Neural progenitor cell (in vitro differentiated cells): ENCODE measurements at places on chromosomes 11 and 22. TPM values are rescaled to one million over a fixed set of nuclear protein-coding genes. Genes with fewer than 3 reads are reported as not detected.

GRCh38 chr11:120974965-120975364 is 48.9 kb upstream of the TBCEL start:
- no peak overlapping the region for H3K27ac ChIP-seq
- H3K4me1 ChIP-seq, result no peaks in the 10 kb centered on the region
- H3K4me3 ChIP-seq, result no peak overlapping the region
- no peaks in the 10 kb centered on the region for H3K27me3 ChIP-seq
- DNase-seq, result no peak

DNA sequence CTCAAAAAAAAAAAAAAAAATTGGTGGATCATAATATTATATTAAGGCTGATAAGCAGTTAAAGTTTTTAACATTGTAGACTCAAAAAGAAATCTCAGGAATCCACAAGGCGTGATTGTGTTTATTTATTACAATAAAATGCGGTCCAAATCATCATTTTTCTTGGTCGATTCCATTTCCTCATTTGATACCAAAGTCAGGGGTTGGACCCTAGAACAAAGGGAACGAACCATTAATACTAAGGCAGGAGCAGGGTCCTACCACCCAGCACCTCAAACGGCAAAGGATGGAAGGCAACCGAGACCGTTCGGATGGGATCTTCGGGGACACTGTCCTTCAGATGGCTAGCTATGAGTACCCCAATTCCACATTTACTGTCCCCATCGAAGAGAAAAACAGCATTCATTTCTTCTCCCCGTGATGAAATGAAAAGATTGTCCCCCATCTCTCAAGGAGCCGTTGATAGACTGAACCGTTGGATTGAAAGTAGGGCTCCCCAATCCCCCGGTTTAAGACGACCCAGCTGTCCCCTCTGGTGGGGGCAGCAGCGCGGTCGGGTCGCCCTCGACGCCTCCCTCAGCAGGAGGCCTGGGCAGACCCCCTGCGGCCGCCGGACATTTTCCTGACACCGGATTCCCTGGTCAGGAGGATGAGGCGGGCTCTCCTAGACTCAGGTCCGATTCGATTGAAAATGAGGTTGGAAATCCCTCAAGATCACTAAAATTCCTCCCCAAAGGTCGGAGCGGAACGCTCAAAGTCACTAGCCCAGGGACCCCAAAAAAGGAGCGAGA is 607 bp downstream of the DMC1 start:
- H3K27me3 ChIP-seq, result peaks cover 11% of the 10 kb centered on the region
- H3K4me1 ChIP-seq, result peaks cover 9% of the 10 kb centered on the region
- peak overlapping the region; percentile 62 for H3K4me3 ChIP-seq
- DNase-seq, result no peak
- H3K36me3 ChIP-seq, result no peaks in the 10 kb centered on the region

- H3K27ac ChIP-seq, result no peak overlapping the region
- H3K27me3 ChIP-seq, result peaks cover 7% of the 10 kb centered on the region
- no peak for DNase-seq
- no peaks in the 10 kb centered on the region for H3K36me3 ChIP-seq
- H3K4me1 ChIP-seq, result no peaks in the 10 kb centered on the region
- no peak overlapping the region for H3K4me3 ChIP-seq
Measured at GRCh38 chr22:35152316-35152715, 86.4 kb downstream of the ISX start.

GRCh38 chr22:38868886-38869381 is 3.1 kb downstream of the CBX6 start:
- no peak overlapping the region for H3K27ac ChIP-seq
- no peaks in the 10 kb centered on the region for H3K27me3 ChIP-seq
- DNase-seq, result peak; percentile 91
- no peaks in the 10 kb centered on the region for H3K36me3 ChIP-seq
- H3K4me3 ChIP-seq, result no peak overlapping the region

DNA sequence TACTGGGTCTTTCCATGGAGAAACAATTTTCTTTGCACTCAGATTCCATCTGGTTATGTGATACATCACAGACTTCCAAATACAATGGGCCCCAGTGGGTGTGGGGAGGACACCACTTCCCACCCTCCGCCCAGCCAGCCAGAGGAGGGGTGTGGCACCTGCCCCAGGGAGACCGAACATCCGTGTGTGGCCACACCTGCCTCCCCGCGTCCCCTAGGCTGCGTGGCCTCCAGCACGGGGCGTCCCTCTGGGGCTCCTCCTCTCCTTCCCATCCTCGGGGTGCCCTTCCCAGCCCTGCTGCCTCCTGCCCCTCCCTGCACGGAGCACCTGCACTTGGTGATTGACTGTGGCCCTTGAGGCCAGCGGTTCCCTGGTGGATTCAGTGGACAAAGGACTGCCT is 49.1 kb downstream of the CERK start:
- H3K36me3 ChIP-seq, result no peaks in the 10 kb centered on the region
- no peaks in the 10 kb centered on the region for H3K27me3 ChIP-seq
- no peaks in the 10 kb centered on the region for H3K4me1 ChIP-seq
- no peak overlapping the region for H3K27ac ChIP-seq
- no peak for DNase-seq

DNA sequence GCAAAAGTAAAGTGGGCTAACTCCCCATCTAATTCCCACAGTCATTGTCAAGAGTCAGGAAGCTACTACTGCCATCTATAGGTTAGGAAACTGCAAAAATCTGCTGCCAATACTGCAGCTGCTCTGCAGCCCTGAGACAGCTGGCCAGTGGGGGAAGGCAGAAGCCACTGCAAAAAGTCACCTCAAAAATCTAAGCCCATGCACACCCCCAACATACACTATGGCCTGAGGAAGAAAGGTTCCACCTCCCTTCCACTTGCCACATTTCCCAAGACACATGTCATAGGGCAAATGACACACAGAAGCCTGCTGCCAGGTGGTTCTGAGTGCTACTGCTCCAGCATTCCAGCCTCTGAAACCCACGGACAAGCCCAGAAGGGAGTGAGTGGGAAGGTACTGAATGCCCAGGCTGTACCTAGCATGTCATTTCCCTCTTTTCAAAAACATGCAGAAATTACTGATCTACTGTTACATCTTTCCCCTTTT is 36.9 kb downstream of the DGCR2 start:
- H3K4me3 ChIP-seq, result no peak overlapping the region
- H3K4me1 ChIP-seq, result no peaks in the 10 kb centered on the region
- H3K36me3 ChIP-seq, result no peaks in the 10 kb centered on the region
- DNase-seq, result no peak
- no peak overlapping the region for H3K27ac ChIP-seq

DNA sequence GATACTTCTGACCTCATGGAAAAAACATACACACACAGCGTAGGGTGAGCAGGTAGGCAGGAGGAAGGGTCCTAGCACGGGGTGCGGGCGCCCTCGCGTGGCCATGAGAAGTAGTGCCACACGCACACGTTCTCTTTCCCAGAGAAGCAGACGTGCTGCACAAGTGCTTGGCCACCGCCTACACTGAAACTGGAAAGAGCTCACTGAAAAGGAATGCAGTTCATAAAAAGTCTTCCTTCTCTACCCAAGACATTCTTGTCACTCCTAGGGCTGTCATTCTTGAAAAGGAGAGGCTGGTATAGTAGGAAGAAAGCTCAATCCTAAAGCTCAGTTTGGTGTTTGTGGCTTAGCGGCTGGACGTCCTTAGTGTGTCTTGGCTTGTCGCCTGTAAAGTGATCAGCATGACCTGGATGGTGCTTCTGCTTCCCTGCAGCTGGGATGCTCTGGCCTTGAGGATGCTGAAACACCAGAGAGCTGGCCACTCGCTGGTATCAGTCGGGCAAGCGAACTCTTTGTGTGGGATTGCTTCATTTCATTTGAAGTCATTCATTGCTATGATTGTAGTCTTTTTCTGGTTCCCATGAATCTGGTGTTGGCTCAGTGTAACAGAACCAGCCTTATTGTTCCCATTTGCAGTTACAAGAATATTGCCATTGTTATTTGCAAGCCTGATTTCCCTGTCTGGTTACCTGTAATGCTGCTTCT is 303.8 kb downstream of the NTM start:
- peaks cover 7% of the 10 kb centered on the region for H3K4me1 ChIP-seq
- no peak overlapping the region for H3K4me3 ChIP-seq
- DNase-seq, result peak; percentile 71
- no peaks in the 10 kb centered on the region for H3K27me3 ChIP-seq

DNA sequence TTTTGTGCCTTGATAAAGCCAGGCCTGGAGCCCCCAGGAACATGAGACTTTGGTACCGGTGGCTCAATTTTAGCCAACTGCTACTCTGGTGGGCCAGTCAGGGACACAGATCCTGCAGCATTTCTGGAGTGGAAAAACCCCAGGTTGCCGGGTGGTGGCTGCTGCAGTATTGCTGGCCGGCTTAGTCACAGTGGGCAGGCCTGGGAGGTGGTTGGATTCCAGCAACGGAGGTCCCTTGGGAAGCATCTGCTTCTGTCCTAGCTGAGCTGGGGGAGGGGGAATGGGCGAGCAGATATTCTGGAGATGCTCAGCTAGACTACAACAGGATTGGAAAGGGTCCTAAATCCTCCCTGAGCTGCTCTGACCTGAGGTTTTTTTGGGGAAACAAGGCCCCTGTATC is 31.6 kb upstream of the ACCSL start:
- H3K4me3 ChIP-seq, result no peak overlapping the region
- peaks cover 5% of the 10 kb centered on the region for H3K4me1 ChIP-seq
- no peak for DNase-seq
- H3K36me3 ChIP-seq, result no peaks in the 10 kb centered on the region
- no peak overlapping the region for H3K27ac ChIP-seq

GRCh38 chr11:131854391-131854790 is 484.0 kb downstream of the NTM start:
- peaks cover 8% of the 10 kb centered on the region for H3K27me3 ChIP-seq
- H3K4me3 ChIP-seq, result no peak overlapping the region
- no peak overlapping the region for H3K27ac ChIP-seq
- DNase-seq, result no peak
- no peaks in the 10 kb centered on the region for H3K36me3 ChIP-seq

DNA sequence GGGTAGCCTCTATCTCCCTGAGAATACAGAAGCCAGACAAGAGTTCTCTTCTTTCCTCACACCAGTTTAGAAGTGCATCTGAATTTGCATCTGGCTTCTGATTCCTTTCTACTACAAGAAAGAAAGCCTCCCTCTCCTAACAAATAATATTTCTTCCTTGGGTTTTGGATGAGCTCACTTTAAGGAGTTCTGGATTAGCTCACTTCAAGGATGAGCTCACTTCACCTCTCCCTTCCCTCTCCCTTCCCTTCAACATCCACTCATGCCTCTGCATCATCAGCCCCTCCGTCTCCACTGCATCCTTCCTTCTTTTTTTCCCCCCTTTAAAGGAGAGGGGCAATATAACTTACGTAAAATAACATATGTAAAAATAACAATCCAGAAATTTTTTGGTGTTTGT is 1.6 kb upstream of the MTNR1B start:
- no peaks in the 10 kb centered on the region for H3K4me1 ChIP-seq
- H3K36me3 ChIP-seq, result no peaks in the 10 kb centered on the region
- peaks cover 30% of the 10 kb centered on the region for H3K27me3 ChIP-seq
- no peak overlapping the region for H3K27ac ChIP-seq
- no peak overlapping the region for H3K4me3 ChIP-seq
- no peak for DNase-seq

DNA sequence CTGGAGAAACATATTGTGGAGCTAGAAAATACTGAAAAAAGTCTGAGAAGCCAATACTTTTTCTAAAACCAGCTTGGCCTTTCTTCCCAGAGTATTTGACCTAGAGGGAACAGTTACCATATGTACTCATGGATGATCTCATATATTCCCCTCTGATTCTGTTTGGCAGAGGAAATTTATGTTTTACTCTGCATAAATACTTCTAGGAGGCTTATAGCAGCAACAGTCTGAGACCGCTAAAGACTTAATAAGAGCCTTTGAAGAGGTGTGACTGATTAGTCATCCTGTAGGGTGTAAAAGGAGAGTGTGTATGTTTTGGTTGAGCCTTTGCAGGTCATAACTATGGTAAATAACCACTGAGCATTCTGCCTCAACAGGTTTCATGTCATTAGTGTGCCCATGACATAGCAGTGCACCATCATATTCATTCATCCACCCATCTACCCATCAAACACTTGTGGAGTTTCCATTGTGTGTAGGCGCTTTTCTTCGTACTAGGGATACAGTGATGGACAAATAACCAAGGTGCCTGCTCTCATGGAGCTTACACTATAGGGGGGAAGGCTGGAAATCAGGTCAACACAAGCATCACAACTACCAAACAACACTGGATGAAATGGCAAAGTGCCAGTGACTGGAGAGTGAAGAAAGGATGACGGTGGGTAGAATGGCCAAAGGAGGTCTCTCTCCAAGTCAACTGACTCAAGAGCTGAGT is 44.5 kb downstream of the TRAF6 start:
- H3K36me3 ChIP-seq, result no peaks in the 10 kb centered on the region
- H3K27me3 ChIP-seq, result no peaks in the 10 kb centered on the region
- no peak overlapping the region for H3K4me3 ChIP-seq
- no peak for DNase-seq
- H3K27ac ChIP-seq, result no peak overlapping the region

- H3K4me1 ChIP-seq, result no peaks in the 10 kb centered on the region
- no peak overlapping the region for H3K4me3 ChIP-seq
- H3K27ac ChIP-seq, result no peak overlapping the region
- no peaks in the 10 kb centered on the region for H3K27me3 ChIP-seq
- peaks cover 6% of the 10 kb centered on the region for H3K36me3 ChIP-seq
- DNase-seq, result no peak
Measured at GRCh38 chr22:28710576-28711191, 30.9 kb downstream of the CHEK2 start.

GRCh38 chr22:46769191-46769675 is 6.8 kb downstream of the TBC1D22A start:
- no peaks in the 10 kb centered on the region for H3K27me3 ChIP-seq
- no peak overlapping the region for H3K4me3 ChIP-seq
- no peaks in the 10 kb centered on the region for H3K4me1 ChIP-seq
- DNase-seq, result no peak
- no peaks in the 10 kb centered on the region for H3K36me3 ChIP-seq

Gene CELSR1
- total RNA-seq, result 12.3 and 18.0 TPM in 2 replicates

Gene MUC5AC
- not detected in 2 replicates for total RNA-seq

Gene CHADL
- total RNA-seq, result 0.56 TPM in 1 of 2 replicates, not detected in the other
